ENCODE measurements at places on chromosomes 2 and 18.

DNA sequence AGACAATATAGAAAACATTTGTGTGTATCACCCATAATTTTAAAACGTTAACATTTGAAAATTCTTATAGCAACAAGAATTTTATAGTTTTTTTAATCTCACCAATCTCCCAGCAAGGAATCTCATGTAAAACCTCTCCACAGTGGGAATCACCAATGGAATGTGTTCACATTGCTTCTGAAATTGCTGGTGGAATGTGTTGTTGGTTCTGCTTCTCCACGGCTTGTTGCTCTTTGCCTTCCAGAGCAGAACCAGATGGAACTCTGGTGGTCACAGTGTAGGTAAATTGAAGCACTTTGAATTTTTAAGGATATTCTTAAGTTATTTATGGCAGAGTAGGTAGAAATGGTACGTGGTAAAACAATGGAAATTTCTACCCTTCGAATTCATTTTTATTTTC, 35.1 kb downstream of the DCAF17 start:
- no peak for DNase-seq

DNA sequence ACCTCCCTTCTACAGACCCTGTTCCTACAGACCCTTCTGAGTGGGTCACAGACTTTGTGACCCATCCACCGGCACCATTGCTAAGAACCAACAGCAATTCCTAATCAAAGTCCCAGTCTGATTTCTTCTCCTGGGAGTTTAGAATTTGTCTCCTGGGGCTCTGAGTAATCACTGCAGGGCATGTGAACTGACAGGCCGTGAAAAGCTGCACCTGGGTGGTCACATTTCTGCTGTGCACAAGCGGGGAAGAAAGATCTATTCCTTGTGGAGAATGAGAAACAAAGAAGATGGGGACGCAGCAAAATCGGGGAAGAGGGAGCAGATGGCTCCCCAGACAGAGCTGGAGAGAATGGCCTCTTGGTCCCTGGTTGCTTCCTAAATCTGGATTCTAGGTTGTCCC, 151.0 kb downstream of the ARL4C start:
- no peak for DNase-seq

- DNase-seq, result no peak
Observed at GRCh38 chr2:220215785-220216184, 588.4 kb downstream of the SLC4A3 start.

- no peak for DNase-seq
Observed at GRCh38 chr2:101995804-101996203, 4.0 kb downstream of the IL1R2 start.

DNA sequence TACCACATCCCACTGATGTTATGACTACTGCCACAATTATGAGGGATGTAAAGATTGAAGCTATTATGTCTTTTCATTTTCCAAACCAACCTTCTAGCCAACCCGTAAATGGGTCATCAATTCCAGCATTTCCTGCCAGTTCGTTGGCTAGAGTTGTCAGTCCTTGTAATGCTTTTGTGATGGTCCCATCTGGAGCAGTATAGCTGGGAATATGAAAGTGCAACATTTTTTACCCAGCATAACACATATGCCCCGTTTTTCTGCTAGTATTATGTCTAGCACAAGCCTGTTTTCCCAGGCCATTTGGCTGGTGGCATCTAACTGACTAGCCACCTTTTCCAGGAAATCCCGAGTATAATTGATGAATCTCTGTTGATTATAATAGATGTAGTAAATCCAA, 1501.6 kb upstream of the SLC39A10 start:
- DNase-seq, result no peak

GRCh38 chr2:11938196-11938595, 191.8 kb downstream of the LPIN1 start:
- DNase-seq, result no peak

DNA sequence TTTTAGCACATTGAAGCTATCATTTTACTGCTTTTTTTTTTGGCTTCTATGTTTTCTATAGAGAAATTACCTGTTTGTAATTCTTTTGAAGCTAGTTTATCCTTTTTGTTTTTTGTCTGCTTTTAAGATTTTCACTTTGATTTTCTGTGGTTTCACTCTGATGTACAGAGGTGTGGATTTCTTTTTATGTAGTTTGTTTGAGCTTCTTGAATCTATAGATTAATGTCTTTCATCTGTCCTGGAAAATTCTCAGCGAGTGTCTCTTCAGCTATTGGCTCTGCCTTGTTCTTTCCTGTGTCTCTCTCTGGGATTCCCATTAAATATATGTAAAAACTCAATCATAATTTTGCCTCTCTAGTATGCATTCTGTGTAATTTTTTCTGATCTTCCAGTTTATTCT, 8.4 kb downstream of the POLE4 start:
- DNase-seq, result no peak

- DNase-seq, result no peak
Observed at GRCh38 chr2:189260361-189260814, 80.8 kb upstream of the COL5A2 start.

DNA sequence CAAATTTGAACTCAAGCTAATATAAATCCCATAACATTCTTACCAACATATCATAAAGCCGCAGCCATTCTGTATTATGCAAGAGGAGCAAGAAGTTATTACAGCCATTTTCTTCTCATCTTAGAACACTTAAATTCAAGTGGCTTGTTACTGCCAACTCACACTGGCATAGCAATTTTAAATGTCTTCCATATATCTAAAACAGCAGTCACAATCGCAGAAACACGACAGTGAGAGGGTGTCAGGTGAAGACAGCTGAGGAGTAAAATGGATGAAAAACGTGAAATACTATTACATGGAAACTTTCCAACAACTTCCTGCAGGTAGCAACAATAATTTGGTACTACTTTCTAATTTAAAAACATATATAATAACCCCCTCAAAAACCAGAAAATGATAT, 17.9 kb downstream of the PPP3R1 start:
- DNase-seq, result no peak

DNA sequence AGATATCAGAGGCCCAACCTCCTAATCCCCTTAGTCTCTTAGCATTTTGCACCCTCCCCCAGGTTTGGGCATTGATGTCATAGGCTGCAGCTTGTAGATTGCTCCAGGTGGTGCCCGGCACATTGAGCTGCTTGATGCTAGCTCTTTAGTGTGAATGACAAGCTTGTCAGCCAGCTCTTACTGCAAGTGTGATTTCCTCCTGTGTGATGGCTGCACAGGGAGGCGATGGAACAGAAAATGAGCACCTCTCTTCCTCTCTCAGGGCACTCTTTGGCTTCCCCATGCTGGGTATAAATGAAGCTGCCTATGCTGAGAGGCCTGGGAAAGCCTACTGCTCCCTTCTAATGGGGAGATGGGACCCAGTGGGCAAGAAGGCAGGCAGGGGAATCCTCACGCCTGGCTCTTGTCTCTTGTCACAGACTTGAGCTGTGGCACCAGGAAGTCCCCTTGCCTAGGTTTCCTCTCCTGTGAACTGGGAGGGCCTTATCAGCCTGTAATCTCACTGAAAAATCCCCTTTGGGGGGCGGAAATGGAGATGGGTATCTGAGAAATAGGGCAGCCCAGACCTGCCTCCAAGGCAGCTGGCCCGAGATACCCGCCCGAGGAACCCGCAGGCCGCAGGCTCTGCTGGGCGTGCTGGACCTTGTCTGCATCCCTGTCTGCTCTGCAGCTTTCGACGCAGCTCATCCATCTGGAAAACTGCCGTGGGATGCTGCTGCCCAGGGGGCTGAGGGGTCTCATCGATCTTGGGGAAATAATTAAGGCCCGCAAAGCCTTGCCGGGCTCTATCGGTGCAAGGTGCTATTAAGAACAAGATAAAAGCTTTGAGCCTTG, 163.5 kb upstream of the CXCR4 start:
- no peak for DNase-seq

GRCh38 chr2:226756131-226756530, 43.5 kb downstream of the IRS1 start:
- no peak for DNase-seq

DNA sequence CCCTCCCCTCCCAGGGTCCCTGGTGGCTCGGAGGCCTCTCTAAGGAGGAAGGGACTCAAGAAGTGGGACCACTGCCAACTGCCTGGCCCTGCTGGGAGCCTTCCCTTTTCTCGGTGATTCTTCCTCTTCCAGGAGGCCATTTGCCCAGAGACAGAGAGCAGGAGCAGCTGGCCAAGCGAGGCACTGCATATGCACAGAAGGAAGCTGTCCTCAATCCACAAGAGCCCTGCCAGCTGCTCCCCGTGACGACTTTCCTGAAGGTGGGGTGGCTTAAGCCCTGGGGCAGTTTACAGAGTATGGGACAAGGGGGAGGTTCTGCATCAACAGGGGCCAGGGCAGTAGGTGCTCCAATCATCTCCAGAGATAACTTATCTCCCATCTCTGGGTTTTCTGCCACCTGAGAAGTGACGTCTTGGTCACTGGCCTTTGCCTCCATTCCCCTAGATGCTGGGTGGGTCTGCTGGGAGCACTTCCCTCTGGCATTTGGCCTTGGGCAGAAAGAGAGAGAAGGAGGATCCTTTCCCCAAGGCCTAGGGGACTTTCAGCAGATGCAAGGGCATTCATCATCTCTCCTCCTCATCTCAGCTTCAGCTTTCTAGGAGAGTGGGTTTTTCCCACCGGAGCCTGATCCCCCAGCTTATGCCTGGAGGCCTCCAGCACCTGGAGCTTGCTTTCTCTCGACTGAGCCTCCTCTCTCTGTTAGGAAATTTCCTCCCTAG, 28.5 kb downstream of the CIB4 start:
- no peak for DNase-seq

- no peak for DNase-seq
Observed at GRCh38 chr2:181991171-181991885, 5.7 kb downstream of the PPP1R1C start.

DNA sequence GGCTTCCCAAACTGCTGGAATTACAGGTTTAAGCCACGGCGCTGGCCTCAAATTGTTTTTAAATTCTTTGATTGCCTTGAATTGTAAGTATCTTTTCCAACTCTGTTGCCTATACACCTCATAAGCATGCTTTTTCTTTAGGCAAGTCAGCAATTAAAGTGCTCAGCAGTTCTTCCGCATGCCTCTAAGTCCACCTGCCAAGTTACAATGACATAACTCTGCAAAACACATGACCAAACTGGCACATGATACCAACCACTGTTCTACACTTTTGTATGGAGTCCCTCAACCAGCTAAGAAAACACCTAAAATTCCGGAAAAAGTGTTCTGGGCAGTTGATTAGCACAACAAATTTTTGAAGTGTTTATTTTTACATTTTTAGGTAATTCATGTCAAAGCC, 5.1 kb downstream of the TXNL4A start:
- DNase-seq, result no peak

DNA sequence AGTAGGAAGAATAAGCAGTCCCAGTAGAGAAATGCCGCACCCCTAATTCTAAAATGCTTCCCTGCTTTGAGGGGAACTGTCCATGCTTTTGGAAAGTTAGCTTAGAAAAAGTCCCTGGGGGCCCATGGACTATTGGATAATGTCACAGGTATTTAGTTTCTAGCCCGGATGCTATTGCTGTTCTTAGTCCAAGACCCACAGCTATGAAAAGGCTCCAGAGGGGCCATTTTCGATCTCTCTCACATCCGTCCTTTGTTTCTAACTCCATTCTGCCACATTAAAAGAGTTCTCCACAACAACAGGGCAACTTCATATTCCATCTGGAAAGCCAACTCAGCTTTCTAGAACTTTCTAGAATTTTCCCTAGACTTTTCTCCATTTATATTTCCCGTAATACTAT, 47.2 kb downstream of the MGAT4A start:
- no peak for DNase-seq

- DNase-seq, result no peak
Observed at GRCh38 chr2:20177556-20178248, 47.2 kb downstream of the SDC1 start.

DNA sequence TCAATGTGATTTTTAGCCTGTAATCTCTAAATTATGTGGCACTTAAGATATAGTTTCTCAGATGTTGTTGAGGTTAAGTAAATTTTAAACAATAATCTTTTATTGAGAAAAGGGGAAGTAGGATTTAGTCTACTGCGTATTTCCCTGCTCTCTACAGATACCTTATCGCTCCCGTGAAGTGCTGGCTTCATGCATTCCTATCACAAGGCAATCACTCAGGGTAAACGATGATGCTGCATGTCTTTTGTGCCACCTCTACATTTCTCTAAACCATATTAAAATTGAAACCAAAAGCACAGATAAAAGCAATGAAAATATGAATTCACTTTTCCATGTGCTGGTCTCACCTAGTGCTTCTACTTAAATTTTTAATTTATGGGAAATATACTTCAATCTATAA, 14.4 kb upstream of the RPE start:
- DNase-seq, result no peak

- no peak for DNase-seq
Observed at GRCh38 chr2:57828221-57828620, 218.4 kb upstream of the VRK2 start.

- no peak for DNase-seq
Observed at GRCh38 chr2:212929116-212929515, 222.3 kb downstream of the IKZF2 start.

GRCh38 chr2:92073036-92073814, 2798.0 kb upstream of the TEKT4 start:
- DNase-seq, result no peak

- DNase-seq, result no peak
Observed at GRCh38 chr18:36633961-36634412, 194.8 kb downstream of the TPGS2 start.

- no peak for DNase-seq
Observed at GRCh38 chr2:239122421-239123110, 274.7 kb downstream of the TWIST2 start.

GRCh38 chr2:240142859-240143258, 2.4 kb upstream of the OTOS start:
- DNase-seq, result no peak

GRCh38 chr2:165905269-165905668, 48.3 kb downstream of the TTC21B start:
- no peak for DNase-seq

DNA sequence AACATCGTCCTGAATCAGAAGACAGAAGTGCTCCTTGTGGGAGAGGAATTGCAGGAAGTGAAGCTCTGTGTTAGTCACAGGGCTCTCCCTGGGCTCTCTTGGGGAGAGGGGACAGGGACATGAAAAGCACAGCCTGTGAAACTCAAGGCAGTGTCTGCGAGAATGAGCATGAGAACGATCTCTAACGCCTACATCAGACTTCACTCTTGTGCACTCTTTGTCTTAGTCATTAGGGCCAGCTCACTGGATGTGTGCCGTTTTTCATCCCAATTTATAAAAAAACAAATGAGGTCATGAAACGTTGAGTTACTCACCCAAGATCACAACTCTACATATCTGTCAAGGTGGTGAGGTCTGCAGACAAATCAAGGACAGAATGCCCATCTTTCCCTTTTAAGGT, 27.0 kb upstream of the TWIST2 start:
- no peak for DNase-seq

GRCh38 chr2:239948100-239948881, 76.9 kb downstream of the NDUFA10 start:
- DNase-seq, result no peak

- DNase-seq, result no peak
Observed at GRCh38 chr2:28435814-28436351, 43.2 kb downstream of the FOSL2 start.

- DNase-seq, result no peak
Observed at GRCh38 chr2:76211991-76212985, 501.6 kb upstream of the GCFC2 start.

GRCh38 chr2:12116228-12116750, 369.9 kb downstream of the LPIN1 start:
- DNase-seq, result no peak

GRCh38 chr2:215313255-215313613, 1.4 kb downstream of the ATIC start:
- no peak for DNase-seq

GRCh38 chr2:16853088-16853487, 187.5 kb upstream of the CYRIA start:
- DNase-seq, result no peak
